Brain pericyte (primary cell): ENCODE measurements at places on chromosomes 2 and 18.

DNA sequence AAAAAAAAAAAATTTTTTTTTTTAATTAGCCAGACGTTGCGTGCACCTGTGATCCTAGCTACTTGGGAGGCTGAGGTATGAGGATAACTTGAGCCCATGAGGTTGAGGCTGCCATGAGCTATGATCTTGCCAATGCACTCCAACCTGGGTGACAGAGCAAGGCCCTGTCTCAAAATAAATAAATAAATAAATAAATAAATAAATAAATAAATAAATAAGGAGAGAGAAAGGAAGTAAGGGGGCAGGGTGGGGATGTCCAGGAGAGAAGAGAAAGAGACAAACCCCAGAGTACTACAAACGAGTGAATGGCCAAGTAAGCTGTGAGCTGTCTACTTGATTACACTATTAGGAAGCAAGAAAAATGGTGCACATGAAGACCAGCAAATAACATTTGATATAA, 7.7 kb upstream of the PMAIP1 start:
- DNase-seq, result no peak

DNA sequence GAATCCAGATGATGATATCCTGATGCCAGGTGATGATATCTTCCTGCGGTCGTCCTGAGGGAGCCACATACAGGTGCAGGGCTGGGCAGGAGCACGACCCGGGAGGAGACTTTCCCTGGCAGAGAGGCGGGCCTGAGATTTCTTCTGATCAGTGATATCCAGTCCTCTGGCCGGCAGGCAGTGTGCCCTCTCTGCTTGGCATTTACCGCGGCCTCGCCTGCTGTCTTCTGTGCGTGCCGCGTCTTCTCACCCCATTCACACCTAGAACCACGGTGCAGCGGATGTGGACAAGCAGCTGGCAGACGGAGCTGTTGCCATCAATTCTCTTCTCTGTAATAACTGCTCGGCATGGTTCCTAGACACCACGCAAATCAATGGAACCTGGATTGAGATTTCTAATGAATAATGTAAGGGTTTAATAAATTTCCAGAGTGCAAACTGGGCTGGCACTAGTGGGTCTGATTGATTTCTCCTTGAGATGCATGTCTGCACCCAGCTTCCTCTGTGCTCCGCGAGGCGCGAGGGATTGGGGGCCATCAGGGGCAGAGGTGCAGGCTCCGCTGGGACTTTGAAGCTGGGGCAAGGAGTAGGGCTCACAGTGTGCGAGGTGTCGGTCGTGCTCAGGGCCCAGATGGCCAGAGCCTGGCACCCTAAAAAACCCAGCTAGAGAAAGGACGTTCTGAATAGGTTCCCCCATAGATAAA, 208.9 kb upstream of the HDAC4 start:
- DNase-seq, result no peak

DNA sequence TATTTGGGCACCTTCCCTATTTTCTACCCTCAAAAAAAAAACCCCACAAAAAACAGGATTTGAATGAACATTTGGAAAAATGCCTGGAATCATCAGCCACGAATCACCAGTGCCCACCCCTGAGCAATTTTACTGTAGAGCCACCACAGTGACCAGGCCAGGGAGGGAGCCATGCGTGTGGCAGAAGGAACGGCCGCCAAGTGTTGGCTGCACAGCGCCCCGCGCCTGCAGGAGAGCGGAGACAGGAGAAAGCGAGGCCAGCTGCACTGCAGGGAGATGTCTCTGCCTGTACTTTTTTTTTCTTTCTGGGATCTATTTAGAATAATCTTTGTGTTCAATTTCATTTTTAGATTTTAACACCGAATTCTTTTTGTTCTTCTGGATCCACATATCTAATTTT, 269.3 kb upstream of the RAB12 start:
- DNase-seq, result no peak

DNA sequence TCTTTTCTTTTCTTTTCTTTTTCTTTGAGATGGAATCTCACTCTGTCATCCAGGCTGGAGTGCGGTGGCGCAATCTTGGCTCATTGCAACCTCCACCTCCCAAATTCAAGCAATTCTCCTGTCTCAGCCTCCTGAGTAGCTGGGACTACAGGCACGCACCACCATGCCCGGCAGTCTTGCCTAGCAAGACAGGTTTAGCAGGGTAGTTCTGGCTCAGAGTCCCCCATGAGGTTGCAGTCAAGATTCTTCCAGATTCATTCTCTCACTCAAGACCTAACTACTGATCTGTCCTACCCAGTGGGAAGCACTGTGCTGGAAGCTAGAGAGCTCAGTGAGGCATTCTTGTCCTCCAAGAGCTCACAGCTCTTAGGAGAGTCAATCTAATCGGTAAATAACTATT, 17.6 kb upstream of the ZAP70 start:
- no peak for DNase-seq

- DNase-seq, result no peak
These were observed 115.2 kb downstream of the ROCK1 start for GRCh38 chr18:20996418-20996817.

GRCh38 chr2:236959876-236960275, 125.8 kb upstream of the COPS8 start:
- no peak for DNase-seq

DNA sequence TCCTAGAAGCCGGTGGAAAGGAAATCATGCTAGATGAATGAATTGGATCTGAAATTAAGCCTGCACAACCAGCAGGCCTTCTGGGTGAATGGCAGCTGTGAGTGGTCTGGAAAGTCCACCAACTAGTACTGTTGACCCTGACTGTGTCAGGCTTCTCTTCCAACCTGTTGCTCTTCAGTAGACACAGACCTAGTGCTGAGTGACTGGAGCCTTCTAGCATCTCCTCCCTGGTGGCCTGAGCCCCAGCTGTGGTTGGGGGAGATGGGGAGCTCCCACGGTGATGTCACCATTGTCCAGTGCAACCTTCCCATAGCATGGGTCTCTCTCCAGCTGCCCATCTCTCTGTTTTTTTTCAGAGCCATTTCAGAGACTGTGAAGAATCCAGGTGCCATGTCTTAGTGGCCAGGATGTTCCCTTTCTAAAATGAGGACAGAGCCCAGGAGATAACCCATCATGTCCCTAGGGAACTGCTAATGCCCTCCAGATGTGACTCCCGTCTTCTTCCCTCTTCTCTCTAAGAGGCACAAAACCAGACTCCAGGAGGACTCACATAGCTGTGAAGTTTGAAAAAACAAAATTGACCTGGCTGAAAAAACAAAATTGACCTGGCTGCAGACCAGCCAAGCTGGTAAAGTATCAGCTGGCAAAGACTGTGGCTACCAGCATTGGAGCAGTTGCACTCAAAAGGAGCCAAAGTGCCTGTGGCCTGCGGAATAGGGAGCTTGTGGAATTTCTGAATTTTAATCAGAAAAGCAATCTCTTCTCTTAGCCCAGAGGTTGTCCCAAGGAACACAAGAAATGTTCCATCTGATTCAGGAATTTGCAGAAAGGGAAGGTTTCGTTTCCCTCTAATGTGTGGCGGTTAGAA, 67.4 kb upstream of the RPL31 start:
- no peak for DNase-seq

- no peak for DNase-seq
These were observed 118.0 kb upstream of the SERTAD2 start for GRCh38 chr2:64771737-64772136.

- DNase-seq, result no peak
These were observed 404.7 kb upstream of the CDH2 start for GRCh38 chr18:28581521-28582071.

DNA sequence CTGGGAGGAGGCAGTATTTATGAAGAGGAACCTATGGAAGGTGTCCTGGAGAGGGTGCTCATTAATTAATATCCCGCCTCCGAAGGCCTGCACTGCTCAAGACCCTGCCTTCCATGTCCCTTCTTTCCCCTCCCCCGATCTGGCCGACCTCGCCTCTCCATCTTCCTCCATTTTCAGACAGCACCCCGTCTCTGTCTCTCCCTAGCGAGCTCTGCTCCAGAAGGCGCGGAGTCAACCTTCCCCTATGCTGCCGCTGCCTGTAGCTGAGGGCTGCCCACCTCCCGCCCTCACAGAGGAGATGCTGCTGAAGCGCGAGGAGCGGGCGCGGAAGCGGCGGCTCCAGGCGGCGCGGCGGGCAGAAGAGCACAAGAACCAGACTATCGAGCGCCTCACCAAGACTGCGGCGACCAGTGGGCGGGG, 1.1 kb upstream of the WBP1 start:
- no peak for DNase-seq

- no peak for DNase-seq
These were observed 95.2 kb upstream of the THUMPD2 start for GRCh38 chr2:39874236-39874635.

DNA sequence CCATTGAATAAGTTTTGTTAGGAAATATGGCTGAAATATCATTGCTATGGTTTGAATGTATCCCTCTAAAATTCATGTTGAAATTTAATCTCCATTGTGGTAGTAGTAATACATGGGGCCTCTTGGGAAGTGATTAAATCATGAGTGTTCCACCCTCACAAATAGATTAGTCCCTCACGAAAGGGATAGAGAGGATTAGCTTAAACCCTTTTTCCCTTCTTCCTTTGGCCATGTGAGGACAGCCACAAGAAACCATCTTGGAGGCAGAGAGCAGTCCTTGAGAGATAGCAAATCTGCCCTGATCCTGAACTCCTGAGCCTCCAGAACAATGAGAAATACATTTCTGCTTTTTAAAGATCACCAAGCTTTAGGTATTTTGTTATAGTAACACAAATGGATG, 274.2 kb downstream of the CDH19 start:
- DNase-seq, result no peak

GRCh38 chr2:176554101-176555048, 285.1 kb downstream of the MTX2 start:
- DNase-seq, result peak; percentile 21

DNA sequence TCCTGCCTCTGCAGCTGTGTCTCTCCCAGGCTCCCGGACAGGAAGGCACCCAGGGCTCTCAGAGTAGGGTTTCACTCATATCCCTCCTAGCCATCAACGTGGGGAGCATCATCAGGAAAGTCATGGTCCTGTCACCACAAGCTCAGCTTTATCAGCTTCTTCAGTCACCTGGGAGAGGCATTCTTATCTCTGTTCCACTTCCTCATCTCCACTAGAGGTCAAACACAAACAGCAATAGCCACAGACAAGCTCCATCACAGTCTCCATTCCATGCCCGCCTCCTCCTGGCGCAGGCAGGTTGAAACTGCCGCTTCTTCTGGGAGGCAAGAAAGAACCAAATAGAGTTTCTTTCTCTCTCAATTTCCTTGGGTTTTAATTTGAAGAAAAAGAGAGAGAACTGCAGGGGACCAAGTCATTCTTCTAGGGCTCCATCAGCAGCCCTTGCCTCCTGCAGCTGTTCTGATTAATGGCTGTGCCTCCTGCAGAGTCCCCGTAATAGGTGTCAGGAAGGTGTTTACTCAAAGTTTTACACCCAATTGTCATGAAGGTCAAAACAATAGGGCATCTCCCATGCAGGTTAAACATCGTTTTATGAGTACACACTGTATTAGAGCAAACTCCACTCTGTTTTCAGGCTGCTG, 377.9 kb downstream of the TMEM182 start:
- DNase-seq, result no peak

- no peak for DNase-seq
These were observed 130.7 kb upstream of the GPC1 start for GRCh38 chr2:240304746-240305161.

DNA sequence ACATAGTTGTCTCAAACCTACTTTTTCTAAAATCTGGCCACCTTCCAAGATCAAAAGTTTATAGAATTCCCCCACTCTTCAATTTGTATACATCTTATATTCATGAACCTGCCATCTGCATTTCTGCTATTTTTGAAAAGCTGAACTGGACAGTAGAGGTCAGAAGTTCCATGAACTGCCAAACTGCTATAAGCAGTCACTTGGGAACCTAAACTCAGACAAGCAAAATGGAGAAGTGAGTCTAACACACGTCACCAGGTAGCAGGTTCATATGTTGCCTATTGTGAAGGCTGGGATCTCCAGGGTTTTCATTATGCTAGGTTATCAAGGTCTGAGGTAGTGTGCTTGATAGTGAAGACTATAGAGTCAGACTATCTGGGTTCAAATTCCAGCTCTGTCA, 2.0 kb upstream of the MYO1B start:
- no peak for DNase-seq

DNA sequence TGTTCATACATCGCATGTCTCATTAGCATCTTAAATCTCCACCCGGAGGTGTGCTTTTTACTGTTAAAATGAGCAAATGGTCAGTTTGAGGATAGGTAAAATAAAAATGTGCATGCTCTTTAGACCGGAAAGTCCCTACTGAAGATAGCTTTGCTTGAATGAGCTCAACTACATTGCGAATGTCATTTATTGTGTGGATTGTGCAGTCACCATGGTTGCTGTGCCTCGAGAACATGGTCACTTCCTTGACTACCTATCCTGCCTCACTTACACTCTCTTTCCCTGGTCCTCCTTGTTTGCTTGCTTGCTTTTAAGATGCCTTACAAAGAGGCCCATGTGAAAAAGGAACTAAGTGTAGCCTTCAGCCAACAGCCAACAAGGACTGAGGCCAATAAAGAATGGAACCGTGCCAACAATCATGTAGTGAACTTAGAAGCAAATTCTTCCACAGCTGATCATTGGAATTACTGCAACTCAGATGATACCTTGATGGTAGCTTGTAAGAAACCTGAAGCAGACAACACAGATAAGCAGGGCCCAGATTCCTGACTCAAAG, 72.2 kb upstream of the BARD1 start:
- no peak for DNase-seq

GRCh38 chr2:209761566-209761965, 10.1 kb upstream of the UNC80 start:
- no peak for DNase-seq

DNA sequence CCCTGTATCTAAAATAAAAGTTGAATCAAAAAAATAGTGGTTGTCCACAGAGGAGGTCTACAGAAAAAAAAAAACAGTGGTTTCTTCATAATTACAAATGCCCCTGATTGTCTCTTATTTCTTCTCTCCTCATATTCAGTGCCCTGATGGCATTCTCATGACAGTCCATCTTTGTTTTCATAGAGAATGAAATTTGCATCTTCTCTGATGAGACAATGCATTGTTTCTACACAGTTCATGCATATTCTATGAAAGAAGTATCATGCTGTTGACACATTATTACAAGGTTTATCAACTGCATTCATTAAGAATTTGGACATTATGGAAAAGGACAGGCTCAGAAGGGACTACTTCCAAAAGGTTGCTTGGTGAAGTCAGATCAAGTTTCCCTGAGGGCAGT, 59.5 kb downstream of the LHCGR start:
- no peak for DNase-seq

GRCh38 chr2:23055251-23055650, 329.7 kb upstream of the KLHL29 start:
- no peak for DNase-seq

GRCh38 chr2:147027436-147027835, 817.4 kb upstream of the ACVR2A start:
- DNase-seq, result no peak

GRCh38 chr18:44988821-44989587, 308.3 kb downstream of the SETBP1 start:
- DNase-seq, result no peak

- DNase-seq, result no peak
These were observed 23.5 kb downstream of the TSN start for GRCh38 chr2:121778741-121779487.

- DNase-seq, result no peak
These were observed 911.4 kb upstream of the SLC39A10 start for GRCh38 chr2:194745557-194746146.

- no peak for DNase-seq
These were observed 319.2 kb downstream of the GULP1 start for GRCh38 chr2:188610827-188611226.
